AG20443 (cell line): ENCODE measurements at places on chromosomes 7 and 10.

DNA sequence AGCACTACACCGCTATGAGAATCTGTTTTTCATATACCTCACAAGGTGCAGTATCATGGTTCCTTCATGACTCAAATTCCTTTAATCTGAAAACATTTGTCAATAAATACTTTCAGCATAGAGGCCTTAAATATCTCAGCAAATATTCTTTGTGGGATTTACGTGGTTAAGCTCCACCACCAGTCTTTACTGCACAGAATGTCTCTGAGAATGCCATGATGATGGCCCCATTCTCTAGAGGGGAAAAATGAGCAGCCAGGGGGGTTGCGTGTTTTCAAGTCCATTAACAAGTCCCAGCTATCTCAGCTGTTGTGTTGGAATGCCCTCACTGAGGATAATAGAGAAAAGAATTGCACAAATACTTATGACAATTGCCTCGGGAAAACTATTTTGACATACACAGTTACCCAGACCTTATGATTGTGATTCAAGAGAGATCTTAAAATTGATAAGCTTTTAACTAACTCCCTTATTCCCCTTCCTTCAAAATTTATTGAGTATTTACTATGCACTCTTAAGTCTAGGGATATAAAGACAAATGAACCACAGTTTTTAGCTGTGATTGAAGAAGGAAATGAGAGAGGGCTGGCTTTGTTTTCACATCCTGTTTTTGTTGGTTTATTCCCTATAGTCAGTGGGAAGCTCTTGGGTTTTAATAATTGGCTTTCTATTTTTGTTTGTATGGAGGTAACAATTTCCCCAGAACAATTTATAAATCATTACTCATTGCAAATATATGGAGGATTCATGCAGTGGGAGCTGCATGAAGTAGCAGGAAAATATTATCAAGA is 176.5 kb upstream of the VWC2 start:
- DNase-seq: no peak

GRCh38 chr7:141352955-141353354 is 198.3 kb upstream of the AGK start:
- no peak for DNase-seq

DNA sequence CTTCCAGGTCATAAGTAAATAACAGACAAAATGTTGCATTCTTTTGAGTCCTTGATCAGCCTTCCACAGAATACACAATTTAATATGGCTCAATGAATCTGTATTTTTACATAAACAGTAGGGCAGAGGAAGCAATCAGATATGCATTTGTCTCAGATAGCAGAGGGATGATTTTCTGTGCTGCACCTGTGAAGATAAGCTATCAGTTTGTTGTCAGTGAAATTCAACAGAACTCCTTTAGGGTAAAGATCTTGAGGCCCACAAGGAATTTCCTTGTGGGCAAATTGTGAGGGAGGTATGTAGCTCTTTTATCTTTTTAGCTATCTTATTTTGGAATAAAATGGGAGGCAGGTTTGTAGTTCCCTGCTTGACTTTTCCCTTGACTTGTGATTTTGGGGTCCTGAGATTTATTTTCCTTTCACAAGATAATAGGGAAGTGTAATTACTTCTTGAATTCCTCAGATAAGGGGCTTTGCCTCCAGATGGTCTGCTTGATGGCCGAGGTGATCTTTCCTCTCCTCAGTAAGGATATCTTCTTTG is 60.8 kb upstream of the CYP2C18 start:
- no peak for DNase-seq

DNA sequence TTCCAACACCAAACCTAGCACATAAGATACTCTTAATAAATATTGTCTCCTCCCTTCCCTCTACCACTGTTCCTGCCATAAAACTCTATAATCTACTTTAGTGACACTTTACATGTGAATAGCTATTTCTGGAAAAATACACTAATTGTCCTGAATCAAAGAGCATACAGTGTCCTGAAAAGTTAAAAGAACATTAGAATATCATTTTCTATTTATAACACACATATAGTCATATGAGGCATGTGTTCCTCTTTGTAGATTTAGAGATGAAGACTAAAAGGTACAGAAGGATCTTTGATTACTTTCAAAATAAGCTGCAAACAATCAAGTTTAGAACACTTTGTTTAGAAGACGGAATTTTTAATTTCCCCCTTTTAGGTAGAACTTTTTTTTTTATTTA is 13.6 kb downstream of the NCOA4 start:
- DNase-seq: no peak

DNA sequence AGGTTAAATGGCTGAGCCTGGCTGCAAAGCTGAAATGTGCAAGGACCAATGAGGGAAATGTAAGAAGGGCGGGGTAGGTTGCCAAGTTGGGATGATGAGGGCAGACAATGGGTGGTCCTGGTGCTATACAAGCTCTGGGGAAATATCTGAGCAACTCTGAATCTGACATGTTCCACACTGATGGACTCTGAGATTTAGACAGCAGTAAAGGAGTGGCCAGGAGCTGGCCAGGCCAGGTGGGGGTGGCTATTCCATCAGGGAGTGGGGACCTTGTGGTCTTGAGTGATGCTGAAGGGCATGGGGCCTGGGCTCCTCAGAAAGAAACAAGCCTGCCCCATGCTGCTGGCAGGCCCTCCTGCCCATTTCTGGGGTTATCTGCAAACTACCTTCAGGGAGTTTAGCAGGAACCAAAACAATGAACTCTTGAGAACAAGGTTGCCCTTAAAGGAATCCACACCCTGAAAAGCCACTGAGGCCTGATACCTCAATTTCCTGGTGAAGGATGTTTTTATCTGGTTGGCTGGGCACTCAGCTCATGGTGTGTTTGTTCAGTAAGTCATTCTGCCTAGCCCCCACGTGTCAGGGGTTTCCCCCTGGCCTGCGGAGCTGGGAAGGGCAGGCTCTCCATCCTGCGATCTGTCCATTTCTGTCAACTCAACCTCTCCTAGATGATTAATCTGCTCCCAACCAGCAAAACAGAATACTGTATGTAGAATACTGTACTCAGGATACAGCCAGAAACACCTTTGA is 143.3 kb upstream of the TNS3 start:
- no peak for DNase-seq

DNA sequence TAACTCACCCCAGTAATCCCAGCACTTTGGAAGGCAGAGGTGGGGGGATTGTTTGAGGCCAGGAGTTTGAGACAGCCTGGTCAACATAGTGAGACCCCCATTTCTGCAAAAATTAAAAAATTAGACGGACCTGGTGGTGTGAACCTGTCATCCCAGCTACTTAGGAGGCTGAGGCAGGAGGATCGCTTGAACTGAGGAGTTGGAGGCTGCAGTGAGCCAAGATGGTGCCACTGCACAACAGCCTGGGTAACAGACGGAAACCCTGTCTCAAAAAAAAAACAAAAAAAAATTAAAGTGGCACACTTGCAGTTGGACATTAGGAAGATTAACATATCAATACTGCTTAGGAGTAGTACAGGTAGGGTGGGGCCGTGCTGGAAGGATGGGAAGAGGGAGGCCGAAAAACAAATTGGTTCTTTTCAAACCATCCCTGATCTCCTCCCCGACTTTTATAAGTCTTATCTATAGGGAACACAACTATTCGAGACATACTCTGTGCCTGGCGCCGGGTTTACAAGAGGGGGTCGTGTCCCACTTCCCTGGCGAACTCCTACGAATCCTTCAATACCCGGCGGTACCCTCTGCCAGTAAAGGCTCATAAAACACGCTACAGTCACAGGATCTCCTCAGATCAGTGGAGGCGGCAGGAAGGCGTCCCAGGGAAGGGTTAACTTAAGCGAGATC is 628 bp downstream of the TAF6 start:
- no peak for DNase-seq

DNA sequence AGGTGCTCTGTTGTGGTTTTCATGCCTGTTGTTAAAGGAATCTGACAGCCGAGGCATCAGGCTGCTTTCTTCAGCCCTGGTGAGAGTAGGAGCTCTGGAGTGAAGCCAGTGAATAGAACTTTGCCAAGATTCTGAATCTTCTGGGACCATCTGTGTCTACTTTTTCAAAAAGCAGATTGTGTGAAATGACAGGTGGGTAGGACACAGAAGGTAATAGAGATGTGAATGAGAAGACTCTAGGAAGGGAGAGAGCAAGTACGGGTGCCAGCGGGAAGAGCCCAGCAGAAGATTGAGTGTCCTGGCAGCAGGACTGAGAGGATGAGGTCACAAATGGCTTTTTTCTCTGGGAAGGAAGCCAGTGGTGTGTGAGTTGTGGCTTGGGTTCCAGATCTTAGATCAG is 429.2 kb downstream of the SDK1 start:
- no peak for DNase-seq

DNA sequence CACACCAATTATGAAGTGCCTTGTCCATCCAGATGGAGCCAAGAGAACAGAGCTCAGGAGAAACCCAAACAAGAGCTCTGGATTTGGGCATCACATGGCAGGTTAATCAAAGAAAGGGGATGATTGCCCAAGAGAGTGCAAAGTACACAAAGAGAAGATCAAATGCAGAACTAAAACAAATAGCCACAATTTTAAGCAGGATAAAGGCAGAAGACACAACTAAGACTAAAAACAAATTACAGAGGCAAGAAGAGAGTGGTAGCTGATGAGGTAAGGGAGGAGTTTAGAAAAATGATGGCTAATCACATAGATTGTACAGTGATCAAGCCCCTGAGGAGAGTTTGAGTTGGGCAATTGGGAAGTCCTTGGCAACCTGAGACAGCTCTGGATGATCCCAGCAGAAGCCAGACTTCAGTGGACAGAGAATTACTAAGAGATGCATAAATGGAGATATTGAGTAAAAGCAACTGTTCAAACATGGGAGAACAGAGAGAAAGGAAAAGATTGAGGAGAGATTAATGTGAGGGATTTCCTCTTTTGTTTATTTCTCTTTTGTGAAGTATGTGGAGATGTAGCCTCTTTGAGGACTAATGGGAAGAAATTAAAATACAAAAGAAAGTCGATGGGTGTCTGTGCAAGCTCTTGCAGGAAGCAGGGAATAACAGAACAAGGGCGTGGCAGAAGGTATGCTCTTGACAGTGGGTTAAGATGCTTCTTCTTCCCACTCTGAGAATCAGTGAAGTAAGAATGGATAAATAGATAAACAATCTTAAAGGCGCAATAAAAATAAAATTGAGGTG is 101.9 kb downstream of the LRRN3 start:
- no peak for DNase-seq

GRCh38 chr10:88390041-88390440 is 193.1 kb downstream of the RNLS start:
- no peak for DNase-seq

GRCh38 chr7:47500103-47500563 is 81.8 kb downstream of the TNS3 start:
- no peak for DNase-seq

DNA sequence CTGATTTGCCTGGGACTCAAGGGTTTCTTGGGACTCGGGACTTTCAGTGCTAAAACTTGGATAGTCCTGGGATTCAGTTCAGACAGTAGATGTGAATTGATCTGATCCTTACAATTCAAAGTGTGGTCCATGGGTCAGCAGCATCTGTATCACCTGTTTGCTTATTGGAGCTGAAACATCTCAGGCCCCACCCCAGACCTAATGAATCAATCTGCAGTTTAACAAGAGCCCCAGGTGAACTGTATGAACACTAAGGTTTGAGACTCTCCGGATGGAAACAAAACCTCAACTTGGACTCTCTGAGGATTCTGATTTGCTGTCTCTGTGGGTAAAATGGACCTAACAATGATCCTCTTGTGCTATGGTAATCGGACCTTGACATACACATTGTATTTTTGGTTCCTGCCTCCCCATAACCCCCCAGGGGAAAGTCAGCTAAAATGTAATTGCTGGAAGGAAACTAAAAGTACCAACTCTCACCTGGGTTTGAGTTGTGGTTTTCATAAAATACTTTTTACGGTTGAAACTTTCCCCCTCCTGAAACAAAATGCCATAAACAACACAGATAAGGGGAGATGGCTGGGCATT is 11.7 kb downstream of the CYP26A1 start:
- no peak for DNase-seq

DNA sequence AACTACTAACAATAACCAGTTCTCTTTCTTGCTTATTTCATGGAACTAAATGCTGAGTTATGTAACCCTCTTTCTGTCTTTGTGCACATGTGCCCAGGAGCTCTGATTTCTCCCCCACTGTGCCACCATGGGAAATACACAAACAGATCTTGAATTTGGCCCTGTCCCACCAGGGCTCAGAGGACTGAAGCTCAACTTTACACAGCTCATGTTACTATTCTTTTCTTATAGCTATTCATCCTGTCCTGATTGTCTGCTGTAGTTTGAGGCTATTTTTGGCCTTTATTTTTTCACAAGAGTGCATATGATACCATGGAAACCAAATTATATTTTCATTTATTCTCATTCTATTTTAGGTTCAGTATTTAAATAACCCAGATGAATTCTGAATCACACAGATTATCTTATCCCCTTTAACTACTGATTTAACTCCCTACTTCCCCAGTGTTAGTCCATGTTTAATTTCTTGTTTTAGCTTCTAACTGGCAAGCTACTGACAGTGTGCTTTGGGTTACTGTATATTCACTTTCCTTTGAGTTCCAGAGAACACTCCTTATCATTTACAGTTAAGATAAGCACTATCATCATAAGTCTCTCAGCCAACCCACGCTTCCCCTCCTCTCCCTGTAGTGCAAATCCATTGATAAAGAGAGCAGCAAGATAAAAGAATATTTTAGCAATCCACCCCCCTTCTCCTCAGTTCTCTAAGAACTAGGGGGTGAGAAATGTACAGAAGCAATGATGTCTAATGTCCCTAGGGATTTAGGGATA is 71.8 kb upstream of the GSDME start:
- DNase-seq: no peak

GRCh38 chr7:140069298-140069949 is 6.7 kb upstream of the PARP12 start:
- DNase-seq: no peak

- DNase-seq: peak; percentile 40
Measured at GRCh38 chr10:92688927-92689662, 660 bp upstream of the HHEX start.
